Type B pancreatic cell (in vitro differentiated cells): ENCODE measurements at places on chromosomes 13 and 19.
A peak's percentile ranks its signal among the peaks of the same experiment; 100 is the strongest.

DNA sequence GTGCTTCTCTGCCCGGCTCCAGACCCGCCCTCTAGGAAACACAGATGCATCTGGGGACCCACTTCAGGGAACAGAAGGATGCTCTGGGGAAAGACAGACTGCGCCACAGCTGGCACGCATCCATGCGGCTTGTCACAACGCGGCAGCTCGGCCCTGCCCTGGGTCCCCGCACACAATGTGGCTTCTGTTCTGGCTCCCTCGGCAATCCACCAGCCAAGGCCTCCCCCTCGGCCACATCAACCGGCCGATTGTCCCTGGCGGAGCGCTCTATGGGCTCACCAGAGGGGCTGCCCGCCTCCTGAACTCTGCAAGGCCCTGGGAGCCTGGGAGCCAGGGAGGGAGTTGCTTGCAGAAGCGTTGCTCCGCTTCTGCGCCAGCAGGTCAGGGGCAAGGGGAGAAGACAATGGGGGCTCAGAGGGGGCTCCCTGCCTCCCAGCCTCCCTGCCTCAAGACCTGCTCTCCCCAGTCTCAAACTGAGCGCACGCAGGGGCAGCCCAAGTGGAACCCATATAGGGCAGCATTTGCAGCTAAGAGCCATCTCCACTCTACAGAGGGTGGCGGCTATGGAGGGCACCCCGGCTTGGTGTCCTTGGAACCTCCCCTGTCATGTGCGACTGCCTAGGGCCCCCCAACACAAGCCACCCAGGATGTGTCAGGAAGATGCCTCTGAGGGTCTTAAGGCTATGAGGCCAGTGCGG lies 37.9 kb downstream of the MLLT1 start:
- peak; percentile 68 for DNase-seq

DNA sequence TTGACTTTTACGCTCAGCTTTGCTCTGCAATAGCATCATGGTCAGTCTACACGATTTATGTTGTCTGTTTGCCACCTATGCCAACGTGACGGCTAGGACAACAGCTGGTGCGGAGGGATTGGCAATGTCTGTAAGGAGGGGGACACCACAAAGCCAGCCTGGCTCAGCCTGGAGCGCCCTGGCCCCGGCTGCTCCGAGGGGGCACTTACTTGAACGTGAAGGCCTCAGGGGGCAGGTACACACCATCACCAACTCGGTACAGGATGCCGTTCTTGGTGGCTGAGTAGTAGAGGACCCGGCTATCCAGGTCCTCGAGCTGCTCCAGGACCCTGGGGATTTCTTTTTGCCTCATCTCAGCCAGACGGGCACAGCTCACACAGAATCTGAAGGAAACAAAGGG lies 26.4 kb upstream of the EIF3G start:
- no peak for DNase-seq

DNA sequence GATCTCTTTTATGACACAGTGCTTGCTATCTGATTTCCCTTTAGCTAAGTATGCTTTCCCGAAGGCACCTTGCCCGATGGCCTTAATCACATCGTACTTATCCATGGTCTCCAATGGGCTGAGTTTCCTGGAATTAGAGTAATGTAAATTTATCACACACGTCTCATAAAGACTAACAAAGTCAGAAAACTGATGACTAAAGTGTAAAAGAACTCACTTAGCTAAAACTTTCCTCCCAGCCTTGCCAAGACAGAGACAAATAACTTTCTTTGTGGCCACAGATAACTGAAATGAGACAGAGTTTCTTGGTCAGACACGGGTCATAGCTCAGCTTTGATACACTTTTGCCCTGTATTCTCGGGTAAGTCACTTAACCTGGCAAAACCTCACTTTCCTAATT lies 1.5 kb downstream of the NEK5 start:
- no peak for DNase-seq

- DNase-seq: peak; percentile 94
These were observed 1.2 kb upstream of the JUNB start for GRCh38 chr19:12789904-12790619.

- no peak for DNase-seq
These were observed 99.4 kb upstream of the SERP2 start for GRCh38 chr13:44273991-44274770.

- no peak for DNase-seq
These were observed 44.4 kb downstream of the FAM124A start for GRCh38 chr13:51266642-51267041.

DNA sequence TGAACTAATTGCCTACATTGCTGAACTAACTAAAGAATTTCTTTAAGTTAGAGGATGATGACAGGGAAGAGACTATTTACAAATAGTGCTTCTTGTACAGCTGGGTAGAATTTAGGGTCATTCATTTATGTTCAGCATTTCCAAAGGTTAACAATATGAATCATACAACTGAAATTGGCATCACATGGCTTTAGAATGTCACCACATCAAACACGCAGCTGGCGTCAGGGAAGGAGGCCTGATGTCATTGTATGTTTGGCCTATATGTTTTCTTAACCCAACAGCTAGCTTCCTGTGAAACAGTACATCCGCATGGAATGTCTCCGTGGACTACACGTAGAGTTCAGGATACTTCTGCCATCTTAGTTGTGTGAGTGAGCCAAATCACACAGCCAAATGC lies 99.0 kb upstream of the TNFSF11 start:
- DNase-seq: no peak

- no peak for DNase-seq
These were observed 141.7 kb upstream of the GJB6 start for GRCh38 chr13:20373861-20374260.

DNA sequence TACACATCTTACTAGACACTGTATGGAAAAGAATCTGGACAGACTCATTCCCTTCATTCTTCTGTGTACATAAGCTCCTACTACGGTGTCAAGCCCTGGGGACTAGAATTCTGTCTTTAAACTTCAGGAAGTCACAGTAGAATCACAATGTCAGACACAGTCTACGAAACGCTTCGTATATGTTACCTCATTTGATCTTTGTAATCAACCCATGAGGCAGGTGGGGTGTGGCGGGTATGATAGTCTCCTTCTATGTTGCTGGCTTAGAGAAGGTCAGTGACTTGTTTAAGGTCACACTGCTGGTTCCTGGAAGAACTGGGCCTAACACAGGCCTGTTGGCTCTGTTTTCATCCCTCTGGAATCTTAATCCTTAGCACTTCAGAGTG lies 32.2 kb upstream of the TPT1 start:
- no peak for DNase-seq

DNA sequence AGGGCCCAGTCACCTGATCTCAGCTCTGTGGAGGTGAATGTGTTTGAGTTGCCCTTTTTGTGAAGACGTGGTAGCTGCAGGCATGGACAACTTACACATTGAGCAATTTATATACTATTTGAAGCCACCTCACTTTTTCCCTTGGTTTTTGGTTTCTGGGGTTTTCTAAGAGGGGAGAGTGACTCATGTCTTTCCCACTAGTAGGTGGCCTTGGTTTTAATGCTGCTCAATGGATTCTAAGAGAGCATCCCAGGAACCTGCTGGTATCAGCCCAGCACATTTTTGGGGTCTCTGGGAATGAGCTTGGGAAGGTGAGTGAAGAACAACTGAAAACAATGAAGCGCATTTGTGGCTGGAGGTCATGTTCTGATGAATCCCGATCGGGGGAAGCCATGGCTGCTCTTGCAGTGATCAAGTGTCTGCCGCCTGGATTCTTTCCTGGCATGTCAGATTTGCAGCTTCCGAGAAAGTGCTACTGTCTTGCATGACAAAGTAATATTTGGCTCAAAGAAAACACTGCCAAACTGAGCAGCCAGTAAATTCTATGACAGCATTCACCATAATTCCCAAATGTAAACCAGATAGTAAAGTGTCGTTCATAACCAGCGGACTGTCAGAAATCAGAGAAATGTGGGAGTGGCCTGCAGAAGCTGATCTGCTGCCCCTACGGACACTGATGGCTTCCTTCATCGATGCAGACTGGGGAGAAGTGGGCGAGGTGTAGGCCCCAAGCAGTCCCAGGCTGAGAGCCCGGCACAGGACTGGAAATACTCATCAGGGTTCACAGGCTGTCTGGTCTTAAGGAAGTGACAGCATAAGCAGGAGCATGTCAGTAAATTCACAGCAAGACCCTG lies 98.7 kb downstream of the COL4A2 start:
- DNase-seq: no peak

DNA sequence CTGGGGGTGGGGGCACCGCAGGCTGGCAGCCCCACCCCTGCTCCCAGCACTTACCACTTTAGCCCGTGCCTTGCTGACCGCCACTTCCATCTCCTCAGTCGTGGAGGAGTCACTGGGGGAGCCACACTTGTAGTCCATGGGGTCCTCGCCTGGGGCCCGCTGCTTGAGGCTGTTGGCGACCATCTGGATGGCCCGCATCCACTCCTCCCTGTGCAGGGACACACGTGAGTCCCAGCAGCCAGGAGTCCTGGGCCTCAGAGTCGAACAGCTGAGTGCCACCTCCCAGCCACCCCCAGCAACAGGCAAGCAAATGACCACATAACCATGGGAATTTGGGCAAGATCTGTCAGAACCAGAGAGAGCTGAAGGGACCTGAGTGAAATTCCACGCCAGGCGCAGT lies 16.0 kb upstream of the CCNP start:
- no peak for DNase-seq

- no peak for DNase-seq
These were observed 17.6 kb upstream of the DHRS12 start for GRCh38 chr13:51821606-51822005.
